ENCODE measurements at places on chromosomes 2 and 18.

GRCh38 chr18:48342125-48342524 lies 67.1 kb downstream of the ZBTB7C start:
- DNase-seq, result no peak

DNA sequence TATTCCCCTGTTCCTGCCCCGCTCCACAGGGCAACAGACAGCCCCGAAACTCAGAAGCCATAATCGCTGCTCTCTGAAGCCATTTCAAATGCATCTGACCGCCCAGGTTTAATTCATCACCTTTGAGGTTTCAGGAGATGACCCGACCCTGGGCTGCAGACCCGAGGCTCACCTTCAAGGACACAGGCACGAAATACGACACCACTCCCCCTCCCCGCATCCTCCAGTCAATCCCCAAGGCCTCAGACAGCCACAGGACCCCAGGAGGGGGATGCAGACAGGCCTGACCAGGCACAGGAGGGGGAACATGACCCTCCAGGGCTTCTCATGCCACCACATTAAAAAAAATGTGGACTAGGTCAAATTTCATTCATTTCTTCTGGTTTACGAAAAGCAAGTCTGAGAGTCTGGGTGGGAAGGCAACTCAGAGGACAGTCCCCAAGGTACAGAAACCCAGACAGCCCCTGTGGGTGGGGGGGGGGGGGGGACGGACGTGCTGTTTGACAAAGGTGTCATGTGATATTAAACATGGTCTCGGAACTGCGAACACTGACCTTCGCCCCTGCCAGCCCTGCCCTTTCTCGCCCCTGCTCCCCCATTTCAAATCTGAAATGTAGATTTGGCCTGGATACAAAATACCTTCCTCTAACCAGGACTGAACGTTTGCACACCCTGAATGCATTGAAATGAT lies 142.9 kb downstream of the BCL11A start:
- DNase-seq, result no peak

DNA sequence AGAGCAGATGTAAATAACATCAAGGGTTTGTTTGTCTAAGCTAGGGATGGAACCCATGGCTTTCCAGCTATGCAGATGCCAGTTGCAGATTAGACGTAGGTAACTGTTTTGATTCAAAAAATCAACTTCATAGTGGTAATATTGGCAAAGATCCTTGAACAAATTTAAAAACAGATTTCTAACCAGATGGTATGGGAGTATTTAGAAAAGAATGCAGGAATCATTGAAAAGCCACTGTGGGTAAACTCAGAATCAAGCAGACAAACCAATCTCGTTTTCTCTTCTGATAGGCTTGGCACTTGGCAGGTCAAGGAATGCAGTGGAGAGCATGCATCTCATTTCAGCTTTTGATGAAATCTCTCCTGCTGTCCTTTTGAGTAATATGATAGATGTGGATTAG lies 377.5 kb downstream of the CLIP4 start:
- DNase-seq, result no peak

DNA sequence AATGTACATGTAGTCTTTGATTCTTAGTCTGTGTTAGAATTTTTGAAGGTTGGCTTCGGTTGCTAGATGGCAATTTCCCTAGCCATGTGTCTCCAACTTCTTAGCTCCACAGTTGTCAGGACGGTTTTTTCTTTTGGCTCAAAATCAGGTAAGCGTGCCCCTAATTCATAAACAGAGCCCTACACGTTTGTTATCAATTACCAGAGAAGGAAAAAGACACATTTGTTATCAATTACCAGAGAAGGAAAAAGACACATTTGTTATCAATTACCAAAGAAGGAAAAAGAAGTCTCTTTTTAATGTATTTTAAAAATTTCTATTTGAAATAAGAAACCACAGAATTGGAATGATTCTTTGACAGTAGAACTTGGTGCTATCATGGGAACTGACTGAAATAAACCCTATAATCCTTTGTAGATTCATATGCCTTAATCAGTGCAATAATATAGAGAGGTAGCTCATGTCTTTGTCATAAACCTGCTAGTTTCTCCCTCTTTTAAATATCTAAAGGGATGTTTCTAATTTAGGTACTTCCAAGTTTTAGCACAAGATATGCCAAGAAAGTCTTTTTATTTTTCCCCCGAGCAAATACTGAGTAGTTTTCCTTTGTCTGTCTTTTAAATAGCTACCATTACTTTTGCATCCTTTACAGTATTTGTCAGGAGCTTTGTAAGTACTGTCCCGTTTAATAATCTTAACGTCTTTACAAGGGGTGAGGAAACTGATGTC lies 35.9 kb downstream of the CAMKMT start:
- no peak for DNase-seq

All from GM12864 (cell line).